Tibial nerve (tissue), 4 donors: ENCODE measurements at places on chromosomes 1 and 21.

- DNase-seq = no peak
Observed at GRCh38 chr1:65084066-65084465, 63.9 kb upstream of the AK4 start.

GRCh38 chr21:37642493-37642892, 273.8 kb downstream of the KCNJ6 start:
- no peak for DNase-seq

- DNase-seq = no peak
Observed at GRCh38 chr1:162161916-162162550, 92.5 kb downstream of the NOS1AP start.

DNA sequence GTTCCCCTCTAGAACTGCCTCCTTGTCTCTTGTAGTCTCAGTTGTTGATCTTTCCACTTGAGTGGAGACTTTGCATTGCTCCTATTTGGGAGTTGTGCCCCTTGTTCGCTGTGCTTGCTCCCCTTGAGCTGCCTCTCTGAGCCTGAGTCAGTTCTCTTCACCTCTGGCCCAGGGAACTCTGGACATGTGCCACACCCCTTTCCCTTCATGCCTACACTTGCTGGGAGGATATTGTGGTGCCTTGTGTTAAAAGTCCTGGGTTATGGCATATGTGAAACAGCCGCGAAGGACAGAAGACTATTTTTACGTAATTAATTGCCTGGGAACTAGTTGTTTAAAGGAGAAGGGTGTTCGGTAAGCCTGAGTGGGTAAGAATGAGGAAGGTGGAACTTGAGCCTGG, 32.2 kb upstream of the RPTN start:
- DNase-seq = no peak

GRCh38 chr1:32917521-32917920, 16.3 kb upstream of the TMEM54 start:
- DNase-seq = no peak

DNA sequence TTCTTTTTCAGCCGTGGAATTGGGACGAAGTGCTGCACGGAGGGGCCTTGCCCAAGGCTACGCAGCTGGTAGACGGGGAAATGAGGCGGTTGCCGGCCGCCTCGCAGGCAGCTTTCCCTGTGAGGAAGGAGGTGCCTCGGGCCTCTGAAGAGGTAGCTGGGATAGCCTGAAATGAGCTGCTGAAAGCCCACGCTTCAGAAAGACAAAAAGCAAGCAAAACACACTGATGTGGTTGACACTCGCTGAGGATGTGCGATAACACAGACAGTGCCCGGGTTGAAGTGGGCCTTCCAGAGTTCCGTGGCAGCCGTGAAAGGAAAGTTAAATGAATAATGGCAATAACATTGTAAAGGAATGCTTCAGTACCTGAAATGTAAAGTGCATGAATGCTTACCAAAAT, 47.2 kb downstream of the S1PR1 start:
- DNase-seq = no peak

DNA sequence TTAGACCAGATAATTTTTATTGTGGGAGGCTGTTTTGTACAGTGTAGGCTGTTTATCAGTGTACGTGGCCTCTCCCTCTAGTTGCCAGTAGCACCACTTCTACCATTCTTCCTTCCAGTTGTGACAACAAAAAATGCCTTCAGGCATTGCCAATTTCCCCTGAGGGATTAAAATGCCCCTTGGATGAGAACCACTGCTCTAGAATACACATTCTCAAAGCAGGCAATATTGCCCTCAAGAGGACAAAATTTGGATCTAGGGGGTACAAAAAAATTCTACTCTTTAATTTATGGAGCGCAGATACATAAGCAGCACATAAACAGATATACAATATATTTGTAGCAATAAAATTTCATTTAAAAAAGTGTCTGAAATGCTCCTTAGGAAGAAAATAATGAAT, 674.6 kb downstream of the PTPRC start:
- no peak for DNase-seq

DNA sequence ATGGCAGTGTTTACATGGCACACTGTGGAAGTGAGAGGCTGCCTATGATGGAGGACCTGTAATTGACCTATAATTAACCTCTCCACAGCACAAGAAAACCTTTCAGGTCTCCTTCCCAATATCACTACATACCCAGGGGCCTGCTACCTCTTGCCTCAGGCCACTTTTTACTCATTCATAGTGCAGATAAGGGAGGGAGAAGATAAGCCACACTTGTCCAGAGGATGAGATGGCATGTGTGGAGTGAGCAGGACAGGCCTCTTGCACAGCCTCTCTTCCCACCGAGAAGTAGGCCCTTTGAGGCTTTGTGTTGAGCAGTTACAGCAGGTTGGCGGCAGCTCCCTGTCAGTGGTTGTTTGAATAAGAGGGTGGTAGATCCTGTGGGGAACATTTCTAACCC, 31.1 kb upstream of the IKBKE start:
- no peak for DNase-seq
